Fibroblast of skin of left quadriceps (primary cell): ENCODE measurements at places on chromosomes 1 and 21.
A peak's percentile ranks its signal among the peaks of the same experiment; 100 is the strongest.

DNA sequence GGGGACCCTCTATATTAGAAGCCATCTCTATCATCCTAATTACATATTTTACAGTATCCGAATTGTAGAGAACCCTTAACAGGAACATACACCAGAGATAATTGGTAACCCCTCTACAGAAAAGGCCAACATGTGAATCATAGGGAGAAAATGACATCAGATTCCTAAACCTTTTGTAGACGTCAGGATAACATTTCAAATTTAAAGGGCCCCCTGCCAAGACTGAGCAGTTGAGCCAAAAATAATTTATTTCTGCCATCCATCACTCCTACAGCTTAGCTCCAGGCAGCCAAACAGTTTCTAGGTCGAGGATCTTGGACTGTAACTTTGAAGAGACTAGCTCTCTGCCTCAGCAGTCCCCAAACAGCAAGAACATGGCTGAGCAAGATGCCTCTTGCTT, 21.2 kb downstream of the ZNF697 start:
- peak; percentile 37 for DNase-seq

- no peak for DNase-seq
Observed at GRCh38 chr1:18643154-18644012, 12.7 kb downstream of the PAX7 start.

- DNase-seq = peak; percentile 56
Observed at GRCh38 chr1:224884361-224884801, 45.1 kb upstream of the DNAH14 start.

- no peak for DNase-seq
Observed at GRCh38 chr1:161736335-161736969, 13.1 kb upstream of the DUSP12 start.

GRCh38 chr1:201480231-201481003, 11.4 kb upstream of the PHLDA3 start:
- DNase-seq = no peak

GRCh38 chr1:6303397-6304012, 42.6 kb upstream of the GPR153 start:
- no peak for DNase-seq

DNA sequence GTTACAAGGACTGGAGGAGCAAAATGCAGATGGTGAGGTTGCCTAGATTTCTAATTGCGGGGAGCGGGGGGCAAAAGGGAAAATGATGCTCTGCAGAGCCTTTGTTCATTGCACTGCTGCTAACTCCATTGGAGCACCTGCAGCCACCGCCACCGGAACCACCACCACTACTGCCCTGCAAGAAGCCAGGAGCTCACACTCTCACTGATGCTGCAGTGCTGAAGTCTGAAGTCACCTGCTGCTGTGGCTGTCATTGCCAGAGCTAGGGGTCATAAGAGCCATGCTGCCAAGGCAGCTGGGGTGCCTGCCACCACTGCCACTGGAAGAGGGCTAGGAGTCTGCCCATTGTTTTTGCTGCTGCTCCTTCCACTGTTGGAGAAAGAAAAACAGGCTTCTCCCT, 7.3 kb upstream of the HPCAL4 start:
- no peak for DNase-seq

- no peak for DNase-seq
Observed at GRCh38 chr1:213796525-213796924, 191.2 kb upstream of the PROX1 start.

- DNase-seq = no peak
Observed at GRCh38 chr1:56147034-56147433, 432.3 kb downstream of the PLPP3 start.

DNA sequence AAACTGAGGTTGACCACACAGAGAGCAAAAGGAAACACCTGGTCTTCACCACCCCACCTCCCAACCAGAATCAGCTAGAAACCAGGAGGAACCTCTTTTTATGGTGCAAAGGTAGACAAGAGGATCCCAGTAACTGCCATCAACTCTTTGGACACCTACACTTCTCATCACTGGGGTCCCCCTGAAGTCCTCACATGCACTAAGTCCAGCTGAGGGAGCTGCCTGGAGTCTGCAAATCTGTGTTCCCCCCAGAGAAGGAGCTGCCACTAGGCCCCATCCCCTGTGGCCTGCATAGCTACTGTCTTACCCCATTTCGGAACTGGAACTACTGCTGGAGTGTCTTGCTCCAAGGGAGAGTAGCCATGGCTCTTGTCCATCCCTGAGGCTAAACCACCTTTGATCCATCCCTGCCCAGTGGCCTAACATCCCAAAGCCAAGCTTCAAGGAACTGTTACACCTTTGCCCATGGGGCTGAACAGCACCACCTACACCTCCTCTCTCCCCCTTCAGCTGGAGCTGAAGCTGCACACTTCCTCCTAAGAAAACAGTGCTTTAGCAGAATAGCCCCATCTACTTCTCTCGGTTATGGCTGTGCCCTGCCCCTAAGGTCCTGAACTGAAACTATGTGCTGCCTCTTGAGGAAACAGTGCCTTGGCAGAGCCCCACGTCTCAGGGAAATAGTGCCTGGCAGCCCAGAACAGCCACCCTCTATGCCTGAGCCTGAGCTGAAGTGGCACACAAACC, 85.4 kb upstream of the CD53 start:
- DNase-seq = no peak

DNA sequence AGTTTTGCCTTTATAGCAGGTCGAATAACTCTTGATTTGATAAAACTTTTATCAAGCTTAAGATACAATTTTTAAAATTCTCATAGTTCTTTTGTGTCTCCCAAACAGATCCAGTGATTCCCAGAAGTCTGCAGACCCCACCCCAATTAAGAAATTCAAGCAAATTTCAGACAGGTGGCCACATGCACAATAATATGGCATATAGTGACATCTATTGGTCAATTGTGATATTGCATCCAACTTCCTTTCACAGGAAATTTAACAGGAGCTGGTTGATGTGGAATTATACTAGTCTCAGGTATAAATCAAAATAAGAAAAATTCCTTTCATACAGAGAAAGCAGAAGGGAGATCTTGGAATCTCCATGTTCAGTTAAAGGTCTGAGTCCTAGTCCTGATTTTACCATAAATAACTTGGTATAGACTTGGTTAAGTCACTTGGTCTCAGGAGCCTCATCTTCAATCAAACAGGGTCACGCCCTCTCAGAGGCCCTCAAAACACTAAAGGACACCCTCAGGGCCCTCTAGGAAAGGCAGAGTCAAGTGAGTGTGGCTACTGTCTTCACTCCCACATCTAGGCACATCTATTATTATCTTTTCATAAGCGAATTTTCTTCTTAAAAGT, 24.1 kb downstream of the PIGM start:
- no peak for DNase-seq

DNA sequence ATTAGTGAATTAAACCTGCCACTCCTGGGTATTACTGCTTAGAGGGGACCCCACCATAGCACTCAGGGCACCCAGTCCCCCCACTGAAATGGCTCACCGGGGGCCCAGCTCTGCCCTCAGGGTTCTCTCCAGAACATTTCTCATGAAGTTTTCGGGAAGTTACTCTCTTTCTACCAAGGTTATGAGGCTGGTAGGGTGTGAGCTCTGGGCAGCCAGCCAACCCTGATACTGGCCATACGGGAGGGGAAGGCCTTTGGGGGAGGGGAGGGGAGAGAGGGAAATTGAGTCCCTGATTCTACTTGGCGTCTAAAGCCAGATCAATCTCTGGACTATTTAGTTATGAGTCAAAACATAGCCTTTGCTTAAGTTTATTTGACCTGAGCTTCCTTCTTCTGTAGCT, 12.9 kb upstream of the PDE9A start:
- no peak for DNase-seq

GRCh38 chr1:206716870-206717673, 32.4 kb downstream of the MAPKAPK2 start:
- DNase-seq = no peak

GRCh38 chr1:56586502-56586901, 7.1 kb upstream of the PLPP3 start:
- no peak for DNase-seq

DNA sequence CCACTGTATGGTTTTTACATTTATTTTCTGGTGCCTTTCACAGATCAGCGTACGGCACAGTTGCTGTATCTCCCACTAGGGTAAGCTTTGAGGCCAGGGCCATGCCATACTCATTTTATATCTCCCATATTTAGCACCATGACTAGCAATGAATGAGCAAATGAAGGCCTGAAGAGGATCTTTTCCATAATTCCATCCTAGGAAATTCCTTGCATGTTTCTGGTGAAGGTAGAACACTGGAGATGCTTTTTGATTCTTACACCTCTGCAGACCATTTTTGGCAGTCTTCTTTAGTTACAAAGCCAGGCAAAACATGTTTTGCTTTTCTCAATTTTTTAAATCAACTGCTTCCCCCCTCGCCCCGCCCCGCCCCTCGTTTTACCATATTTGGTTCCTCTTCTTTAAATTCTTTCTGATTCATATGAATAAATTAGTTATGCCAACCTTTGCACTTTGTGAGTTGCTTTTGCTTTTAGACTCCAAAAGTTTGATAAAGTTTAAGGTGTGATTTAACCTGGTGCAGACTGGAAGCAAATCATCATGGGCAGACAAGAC, 78.9 kb upstream of the AK4 start:
- DNase-seq = no peak

DNA sequence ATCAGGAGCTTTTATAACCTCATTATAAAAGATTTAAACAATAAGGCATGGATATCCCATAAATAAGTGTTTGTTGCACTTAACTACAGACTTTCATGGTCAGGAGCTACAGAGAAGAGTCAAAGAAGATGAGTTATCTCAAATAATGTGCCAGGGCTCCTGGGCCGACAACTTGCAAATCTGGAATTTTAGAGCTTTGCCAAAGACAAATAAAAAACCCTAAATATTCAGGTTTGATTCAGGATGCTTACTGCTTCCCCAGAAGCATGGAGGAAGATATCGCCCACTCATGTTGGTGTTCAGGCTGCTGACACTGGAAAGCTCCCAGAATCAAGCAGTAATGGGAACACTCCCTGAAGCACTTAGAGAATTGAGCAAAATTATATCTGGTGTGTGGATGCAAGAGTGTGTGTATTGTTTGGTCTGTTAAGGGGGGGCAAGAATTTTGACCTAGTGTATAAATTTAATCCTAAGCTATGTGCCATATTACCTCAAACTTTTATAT, 176.9 kb upstream of the ESRRG start:
- no peak for DNase-seq

GRCh38 chr1:91781371-91781825, 104.6 kb downstream of the TGFBR3 start:
- peak; percentile 97 for DNase-seq

GRCh38 chr1:88736633-88737248, 52.7 kb downstream of the PKN2 start:
- DNase-seq = peak; percentile 16

GRCh38 chr1:234553240-234554188, 56.5 kb downstream of the IRF2BP2 start:
- DNase-seq = peak; percentile 95

- no peak for DNase-seq
Observed at GRCh38 chr21:44503901-44504399, 36.0 kb downstream of the KRTAP10-1 start.

GRCh38 chr1:9601942-9602793, 13.5 kb downstream of the TMEM201 start:
- DNase-seq = no peak

- no peak for DNase-seq
Observed at GRCh38 chr1:111468717-111469100, 5.1 kb upstream of the C1orf162 start.

- DNase-seq = peak; percentile 90
Observed at GRCh38 chr1:41713557-41714327, 205.0 kb downstream of the HIVEP3 start.
